8988T (cell line): ENCODE measurements at places on chromosomes 12 and 14.

- no peak for DNase-seq
These were observed 299.1 kb upstream of the AMIGO2 start for GRCh38 chr12:47378907-47379306.

DNA sequence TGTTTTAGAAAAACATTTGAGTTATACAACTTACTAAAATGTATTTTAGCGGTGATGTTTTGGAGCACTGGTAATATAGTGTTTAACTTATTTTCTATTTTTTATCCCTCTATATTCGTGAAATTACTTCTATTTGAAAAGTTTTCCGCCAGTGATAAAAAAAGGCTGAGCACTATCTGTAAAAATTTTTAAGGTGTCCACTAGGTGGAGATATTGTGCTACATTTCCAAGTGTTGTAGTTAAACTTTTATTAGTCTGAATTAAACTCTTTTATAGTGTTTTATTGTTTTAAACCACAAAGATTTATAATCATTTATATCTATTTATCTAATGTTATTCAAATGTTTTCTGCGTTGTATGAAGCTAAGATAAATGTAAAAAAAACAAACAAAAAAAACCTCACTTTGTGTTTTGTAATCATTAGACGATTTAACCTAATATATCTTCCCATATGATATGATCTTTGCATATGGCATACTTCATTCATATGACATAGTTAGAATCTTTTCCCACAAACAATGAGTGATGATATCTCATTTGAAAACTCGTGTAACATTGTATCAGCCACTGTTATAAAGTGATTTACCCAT lies 11.8 kb downstream of the ALG10B start:
- no peak for DNase-seq

DNA sequence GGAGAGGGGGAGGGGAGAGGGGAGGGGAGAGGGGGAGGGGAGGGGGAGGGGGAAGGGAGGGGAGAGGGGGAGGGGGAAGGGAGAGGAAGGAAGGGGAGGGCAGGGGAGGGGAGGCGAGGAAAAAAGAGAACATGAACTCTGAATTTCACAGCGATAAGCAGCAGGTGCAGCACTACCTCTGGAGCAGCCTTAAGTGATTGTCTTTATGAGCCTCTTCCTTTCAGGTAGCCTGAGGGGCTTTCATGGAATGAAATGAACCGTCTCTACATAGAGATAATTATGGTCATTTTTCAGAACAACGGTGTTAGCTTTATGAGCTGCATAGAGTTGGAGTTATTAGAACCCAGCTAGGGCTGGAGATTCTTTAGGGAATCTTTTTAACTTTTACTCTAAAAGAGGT lies 18.1 kb upstream of the PTCSC3 start:
- DNase-seq: no peak

DNA sequence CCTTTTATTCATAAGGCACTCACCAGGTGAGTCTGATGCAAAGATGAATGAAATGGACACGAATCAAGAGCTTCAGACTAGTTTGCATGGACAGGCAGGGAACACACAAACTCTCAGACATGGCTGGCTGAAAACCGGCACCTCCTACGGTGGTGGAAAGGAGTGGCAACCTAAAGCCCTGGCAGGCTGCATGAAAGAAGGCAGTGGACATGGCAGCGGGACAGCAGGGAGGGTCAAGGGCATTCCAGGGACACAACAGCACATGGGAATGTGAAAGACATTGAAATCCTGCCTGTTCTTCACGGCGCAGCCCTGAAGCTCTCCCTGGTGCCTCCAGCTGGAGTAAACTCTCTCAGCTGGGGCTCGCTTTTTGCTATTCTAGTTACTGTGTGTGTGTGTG lies 16.6 kb upstream of the LRTM2 start:
- DNase-seq: no peak

- DNase-seq: no peak
These were observed 25.5 kb upstream of the GSC start for GRCh38 chr14:94795372-94795771.

- DNase-seq: no peak
These were observed 14.7 kb downstream of the GPR132 start for GRCh38 chr14:105050551-105050897.

GRCh38 chr12:45731190-45731775 lies 1.8 kb downstream of the ARID2 start:
- DNase-seq: no peak

- no peak for DNase-seq
These were observed 170.4 kb downstream of the PRKD1 start for GRCh38 chr14:29757188-29757680.
